ENCODE measurements at places on chromosomes 6 and 20.

- no peak for DNase-seq
These were observed 1.0 kb upstream of the CUL9 start for GRCh38 chr6:43180985-43181384.

GRCh38 chr6:51450248-51450957, 631.7 kb downstream of the TFAP2B start:
- DNase-seq: no peak

- DNase-seq: no peak
These were observed 305.8 kb downstream of the CD83 start for GRCh38 chr6:14423330-14423729.

GRCh38 chr6:108565091-108565766, 4.5 kb downstream of the FOXO3 start:
- no peak for DNase-seq

GRCh38 chr6:11412616-11413015, 124.9 kb upstream of the TMEM170B start:
- no peak for DNase-seq

DNA sequence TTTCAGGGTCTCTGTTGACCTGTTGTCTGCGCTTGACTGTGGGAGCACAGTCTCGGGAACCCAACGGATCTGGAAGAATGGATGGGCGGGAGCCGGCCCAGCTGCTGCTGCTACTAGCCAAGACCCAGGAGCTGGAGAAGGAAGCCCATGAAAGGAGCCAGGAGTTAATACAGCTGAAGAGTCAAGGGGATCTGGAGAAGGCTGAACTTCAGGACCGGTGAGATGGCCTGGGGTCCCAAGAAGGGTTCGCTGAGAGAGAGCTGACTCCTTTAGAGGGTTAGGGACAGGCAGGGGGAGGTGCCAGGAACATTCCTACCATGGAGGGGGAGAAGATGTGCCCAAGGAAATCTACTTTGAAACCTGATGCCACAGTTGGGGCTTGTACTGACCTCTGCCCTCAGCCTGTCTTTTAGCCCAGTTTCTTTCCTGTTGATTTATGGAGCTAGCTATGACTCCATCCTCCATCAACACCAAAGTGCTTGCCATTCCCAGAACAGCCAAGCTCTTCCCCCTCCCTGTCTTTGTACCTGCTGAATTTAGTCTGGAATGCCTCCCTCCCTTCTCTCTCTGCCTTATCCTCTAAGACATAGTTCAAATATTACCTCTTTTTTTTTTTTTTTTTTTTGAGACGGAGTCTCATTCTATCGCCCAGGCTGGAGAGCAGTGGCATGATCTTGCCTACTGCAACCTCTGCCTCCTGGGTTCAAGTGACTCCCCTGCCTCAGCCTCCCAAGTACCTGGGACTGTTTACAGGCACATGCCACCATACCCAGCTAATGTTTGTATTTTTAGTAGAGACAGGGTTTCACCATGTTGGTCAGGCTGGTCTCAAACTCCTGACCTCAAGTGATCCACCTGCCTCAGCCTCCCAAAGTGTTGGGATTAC, 12.2 kb downstream of the CEP250 start:
- DNase-seq: peak; percentile 75

GRCh38 chr20:40945754-40946450, 82.7 kb upstream of the TOP1 start:
- peak; percentile 87 for DNase-seq

GRCh38 chr6:38040254-38040653, 220.7 kb downstream of the ZFAND3 start:
- DNase-seq: no peak

- DNase-seq: no peak
These were observed 23.9 kb downstream of the ILRUN start for GRCh38 chr6:34672657-34673043.

- no peak for DNase-seq
These were observed 163.9 kb upstream of the STXBP5 start for GRCh38 chr6:147040121-147040910.

DNA sequence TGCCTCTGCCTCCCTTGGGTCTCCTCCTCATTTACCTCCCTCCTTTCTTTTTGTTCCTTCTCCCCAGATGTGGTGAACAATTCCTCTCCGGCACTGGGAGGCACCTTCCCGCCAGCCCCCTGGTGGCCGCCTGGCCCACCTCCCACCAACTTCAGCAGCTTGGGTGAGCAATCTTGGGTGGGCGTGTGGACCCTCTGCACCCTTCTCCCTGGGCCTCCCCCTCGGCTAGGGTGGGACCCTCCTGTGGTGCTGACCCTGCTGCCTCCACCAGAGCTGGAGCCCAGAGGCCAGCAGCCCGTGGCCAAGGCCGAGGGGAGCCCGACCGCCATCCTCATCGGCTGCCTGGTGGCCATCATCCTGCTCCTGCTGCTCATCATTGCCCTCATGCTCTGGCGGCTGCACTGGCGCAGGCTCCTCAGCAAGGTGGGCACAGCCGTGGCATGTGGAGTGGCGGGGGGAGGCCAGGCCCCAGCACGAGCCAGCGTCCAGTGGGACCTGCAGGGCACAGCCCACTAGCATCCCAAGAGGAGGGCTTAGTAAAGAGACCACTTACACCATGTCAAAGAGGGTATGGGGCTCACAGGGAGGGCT, 8.8 kb downstream of the DDR1 start:
- no peak for DNase-seq

- DNase-seq: no peak
These were observed 54.2 kb upstream of the FAM83D start for GRCh38 chr20:38872036-38872435.

- no peak for DNase-seq
These were observed 7.4 kb downstream of the PIM1 start for GRCh38 chr6:37177077-37177934.

GRCh38 chr6:77774457-77774856, 121.6 kb downstream of the MEI4 start:
- DNase-seq: no peak

DNA sequence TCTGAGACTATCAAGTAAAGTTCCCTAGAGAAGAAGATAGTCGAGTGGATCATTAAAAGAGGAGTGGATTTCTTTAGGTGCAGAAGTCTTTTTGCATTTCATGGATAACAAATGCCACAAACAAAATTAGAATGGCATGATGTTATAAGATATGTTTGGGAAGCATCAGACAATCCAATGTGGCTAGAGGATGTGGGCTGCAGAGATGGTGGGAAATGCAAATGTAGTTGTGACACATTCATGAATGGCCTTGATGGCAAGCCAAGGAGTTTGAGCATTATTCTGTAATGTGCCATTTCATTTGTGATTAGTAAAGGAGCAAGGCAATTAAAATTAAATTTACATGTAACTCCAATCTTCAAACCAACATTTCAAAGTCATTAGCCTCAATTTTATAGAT, 211.9 kb downstream of the CENPW start:
- DNase-seq: no peak

DNA sequence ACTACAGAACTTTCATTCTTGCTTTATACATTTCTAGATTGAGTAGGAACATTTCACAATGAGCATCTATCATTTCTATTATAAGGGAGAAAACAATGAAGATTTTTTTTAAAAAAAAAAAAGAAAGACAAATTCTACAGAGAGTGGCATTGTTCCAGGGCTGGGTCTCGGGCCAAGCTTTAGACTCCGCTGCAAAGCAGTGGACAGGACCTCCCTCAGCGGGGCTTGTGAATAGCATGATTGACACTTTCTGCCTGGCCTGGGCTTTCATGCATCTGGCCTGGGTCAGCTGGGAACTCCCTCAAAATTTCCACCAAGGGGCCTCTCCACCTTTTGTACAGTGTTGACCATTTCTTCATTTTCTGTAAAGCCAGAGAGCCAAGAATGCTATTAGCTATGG, 55.8 kb upstream of the HIVEP2 start:
- DNase-seq: no peak

GRCh38 chr6:95848717-95849116, 167.1 kb upstream of the FUT9 start:
- no peak for DNase-seq

All from islet precursor cell (in vitro differentiated cells).